WTC11 (cell line): ENCODE measurements at places on chromosomes 1 and 21. TPM values are rescaled to one million over a fixed set of nuclear protein-coding genes. Genes with fewer than 3 reads are reported as not detected.

GRCh38 chr1:210201681-210202080 lies 30.9 kb upstream of the SERTAD4 start:
- H3K4me3 ChIP-seq = no peak overlapping the region
- no peak overlapping the region for H3K27ac ChIP-seq
- no peaks in the 10 kb centered on the region for H3K4me1 ChIP-seq
- DNase-seq = no peak
- no peaks in the 10 kb centered on the region; the same call in 1 of the 2 replicates for H3K27me3 ChIP-seq
- no peaks in the 10 kb centered on the region for H3K36me3 ChIP-seq

DNA sequence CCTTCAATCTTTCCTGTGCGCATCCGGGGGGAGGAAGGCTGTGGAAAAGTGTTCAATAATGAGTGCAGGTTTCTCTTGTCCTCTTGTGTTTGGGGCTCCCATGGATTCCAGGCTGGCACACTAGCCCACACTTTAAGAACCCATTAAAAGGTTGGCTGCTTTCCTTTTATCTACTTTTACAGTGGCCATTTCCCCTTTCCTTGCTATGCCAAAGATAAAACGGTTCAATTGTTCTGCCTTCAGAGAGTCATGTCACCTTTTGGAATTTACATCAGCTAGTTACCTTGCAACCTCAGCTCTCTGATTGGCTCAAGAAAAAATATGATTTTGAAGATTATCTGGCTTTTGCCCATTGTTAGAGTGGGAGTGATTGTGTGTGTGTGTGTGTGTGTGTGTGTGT lies 182.3 kb downstream of the SDCCAG8 start:
- H3K36me3 ChIP-seq = no peaks in the 10 kb centered on the region
- H3K27ac ChIP-seq = no peak overlapping the region
- H3K27me3 ChIP-seq = no peaks in the 10 kb centered on the region
- peaks cover 32% of the 10 kb centered on the region for H3K4me1 ChIP-seq
- no peak overlapping the region for H3K4me3 ChIP-seq
- DNase-seq = no peak

DNA sequence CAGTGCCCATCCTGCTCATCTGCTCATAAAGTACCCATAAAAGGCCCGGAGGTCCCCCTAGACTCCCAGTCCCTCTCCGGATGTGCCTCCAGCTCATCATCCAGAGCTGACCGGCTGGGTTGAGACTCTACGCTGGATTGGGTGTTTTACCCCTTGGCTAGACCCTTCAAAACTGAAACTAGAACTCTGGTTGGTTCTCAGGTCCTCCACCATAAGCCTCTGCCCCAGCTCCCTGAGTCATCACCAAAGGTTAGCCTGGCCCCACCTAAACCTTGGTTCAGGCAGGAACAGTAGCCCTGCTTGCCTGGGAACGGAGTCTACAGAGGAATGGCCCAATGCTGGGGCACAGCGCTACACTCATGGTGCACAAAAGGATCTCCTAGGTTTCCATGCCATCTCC lies 75.1 kb downstream of the TLR5 start:
- H3K36me3 ChIP-seq = 0 out of 2 replicates have a peak, but pooled peaks cover 4% of the 10 kb centered on the region
- 0 out of 2 replicates have a peak, but pooled peaks cover 10% of the 10 kb centered on the region for H3K4me1 ChIP-seq
- peaks cover 36% of the 10 kb centered on the region for H3K27me3 ChIP-seq

GRCh38 chr1:159841749-159842148 lies 15.1 kb downstream of the SLAMF8 start:
- peaks cover 2% of the 10 kb centered on the region; the same call in 1 of the 2 replicates for H3K27me3 ChIP-seq
- no peak overlapping the region for H3K27ac ChIP-seq
- H3K4me1 ChIP-seq = peaks cover 6% of the 10 kb centered on the region

The LCE3D gene
- total RNA-seq = not detected in 3 replicates

- H3K4me3 ChIP-seq = no peak overlapping the region
- H3K36me3 ChIP-seq = no peaks in the 10 kb centered on the region
- no peaks in the 10 kb centered on the region; the same call in 1 of the 2 replicates for H3K27me3 ChIP-seq
- no peak for DNase-seq
- H3K27ac ChIP-seq = no peak overlapping the region
- peaks cover 9% of the 10 kb centered on the region for H3K4me1 ChIP-seq
These were observed 1.4 kb downstream of the GPR37L1 start for GRCh38 chr1:202124142-202124541.

- peaks cover 19% of the 10 kb centered on the region for H3K4me1 ChIP-seq
- no peak overlapping the region for H3K27ac ChIP-seq
- no peaks in the 10 kb centered on the region for H3K36me3 ChIP-seq
- DNase-seq = no peak
- H3K27me3 ChIP-seq = no peaks in the 10 kb centered on the region
These were observed 135.2 kb upstream of the RUNX3 start for GRCh38 chr1:25065321-25065721.

DNA sequence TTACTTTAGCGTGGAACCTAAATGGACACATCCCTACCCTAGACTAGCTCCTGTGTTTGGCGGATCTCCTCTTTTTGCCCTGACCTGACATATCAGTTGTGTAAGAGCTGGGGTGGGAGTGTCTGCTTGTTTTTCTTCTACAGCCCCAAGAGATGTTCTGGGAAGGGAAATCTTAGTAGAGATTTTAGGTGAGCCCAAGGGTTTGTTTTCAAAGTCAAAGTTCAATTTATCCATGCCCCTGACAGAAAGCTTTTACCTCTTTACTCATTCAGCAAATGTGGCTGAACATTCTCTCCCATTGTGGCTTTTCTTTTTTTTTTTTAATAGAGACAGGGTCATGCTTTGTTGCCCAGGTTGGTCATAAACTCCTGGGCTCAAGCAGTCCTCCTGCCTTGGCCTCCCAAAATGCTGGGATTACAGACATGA lies 7.3 kb upstream of the TARS2 start:
- no peak overlapping the region for H3K4me3 ChIP-seq
- H3K27me3 ChIP-seq = peaks cover 11% of the 10 kb centered on the region; the same call in 1 of the 2 replicates
- no peaks in the 10 kb centered on the region for H3K36me3 ChIP-seq
- H3K27ac ChIP-seq = no peak overlapping the region
- no peak for DNase-seq

DNA sequence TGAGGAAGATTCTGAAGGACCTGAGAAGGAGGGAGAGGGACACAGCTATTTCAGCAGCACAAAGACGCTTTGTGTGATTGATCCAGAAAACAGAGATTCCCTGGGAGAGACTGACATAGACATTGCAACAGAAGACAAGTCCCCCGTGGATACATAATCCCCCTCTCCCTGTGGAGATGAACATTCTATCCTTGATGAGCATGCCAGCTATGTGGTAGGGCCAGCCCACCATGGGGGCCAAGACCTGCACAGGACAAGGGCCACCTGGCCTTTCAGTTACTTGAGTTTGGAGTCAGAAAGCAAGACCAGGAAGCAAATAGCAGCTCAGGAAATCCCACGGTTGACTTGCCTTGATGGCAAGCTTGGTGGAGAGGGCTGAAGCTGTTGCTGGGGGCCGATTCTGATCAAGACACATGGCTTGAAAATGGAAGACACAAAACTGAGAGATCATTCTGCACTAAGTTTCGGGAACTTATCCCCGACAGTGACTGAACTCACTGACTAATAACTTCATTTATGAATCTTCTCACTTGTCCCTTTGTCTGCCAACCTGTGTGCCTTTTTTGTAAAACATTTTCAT lies 161.3 kb upstream of the SGIP1 start:
- H3K36me3 ChIP-seq = peaks cover 37% of the 10 kb centered on the region
- H3K4me3 ChIP-seq = no peak overlapping the region
- DNase-seq = no peak
- H3K27me3 ChIP-seq = no peaks in the 10 kb centered on the region

- H3K4me3 ChIP-seq = no peak overlapping the region
- no peaks in the 10 kb centered on the region for H3K27me3 ChIP-seq
- H3K36me3 ChIP-seq = no peaks in the 10 kb centered on the region
- no peak for DNase-seq
- peaks cover 8% of the 10 kb centered on the region for H3K4me1 ChIP-seq
These were observed 60.8 kb upstream of the PRKACB start for GRCh38 chr1:84083307-84083706.

GRCh38 chr21:30233228-30234020 lies 17.5 kb upstream of the CLDN8 start:
- no peak overlapping the region for H3K27ac ChIP-seq
- no peak overlapping the region for H3K4me3 ChIP-seq
- H3K4me1 ChIP-seq = peaks cover 6% of the 10 kb centered on the region; the same call in 1 of the 2 replicates
- no peak for DNase-seq
- no peaks in the 10 kb centered on the region for H3K36me3 ChIP-seq

DNA sequence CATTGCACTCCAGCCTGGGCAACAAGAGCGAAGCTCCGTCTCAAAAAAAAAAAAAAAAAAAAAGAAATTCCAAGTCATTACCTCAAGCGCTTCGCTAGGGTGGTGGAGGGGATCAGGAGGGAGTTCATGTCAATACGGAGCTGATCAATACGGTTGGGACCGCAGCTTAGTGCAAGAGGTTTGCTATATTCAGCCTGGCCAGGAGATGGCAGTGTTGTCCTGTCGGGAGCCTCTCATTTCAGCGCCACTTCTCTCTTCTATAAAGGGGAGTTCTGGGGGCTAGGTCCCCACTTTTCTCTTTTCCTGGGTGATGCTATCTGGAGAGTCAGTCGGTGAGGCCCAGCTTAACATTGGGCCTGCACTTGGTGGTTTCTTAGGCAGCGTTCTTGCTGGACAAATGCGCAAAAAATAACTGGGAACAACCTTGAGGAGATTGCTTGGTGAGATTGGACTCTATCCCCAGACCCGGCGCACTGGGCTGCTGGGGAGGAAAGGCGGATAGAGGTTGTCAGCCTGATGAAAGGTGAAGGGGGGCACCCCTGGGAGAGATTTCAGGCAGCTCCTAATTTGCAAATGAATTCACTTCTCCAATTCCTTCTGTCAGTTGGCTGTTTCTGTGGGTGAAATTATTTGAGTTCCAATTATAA lies 40.4 kb downstream of the KIAA0040 start:
- H3K36me3 ChIP-seq = no peaks in the 10 kb centered on the region
- DNase-seq = peak; percentile 85
- H3K4me1 ChIP-seq = peaks cover 31% of the 10 kb centered on the region
- peak overlapping the region; percentile 60 for H3K4me3 ChIP-seq
- peaks cover 23% of the 10 kb centered on the region for H3K27me3 ChIP-seq

GRCh38 chr1:203776636-203777035 lies 11.7 kb downstream of the LAX1 start:
- peaks cover 9% of the 10 kb centered on the region; the same call in 1 of the 2 replicates for H3K4me1 ChIP-seq
- no peak overlapping the region for H3K27ac ChIP-seq
- no peaks in the 10 kb centered on the region for H3K36me3 ChIP-seq
- H3K27me3 ChIP-seq = no peaks in the 10 kb centered on the region; the same call in 1 of the 2 replicates
- H3K4me3 ChIP-seq = no peak overlapping the region

The PLA2G2C gene
- not detected in 3 replicates for total RNA-seq

The SYTL1 gene
- 18.0 to 19.7 TPM (median 18.5 TPM) in 3 replicates for total RNA-seq

DNA sequence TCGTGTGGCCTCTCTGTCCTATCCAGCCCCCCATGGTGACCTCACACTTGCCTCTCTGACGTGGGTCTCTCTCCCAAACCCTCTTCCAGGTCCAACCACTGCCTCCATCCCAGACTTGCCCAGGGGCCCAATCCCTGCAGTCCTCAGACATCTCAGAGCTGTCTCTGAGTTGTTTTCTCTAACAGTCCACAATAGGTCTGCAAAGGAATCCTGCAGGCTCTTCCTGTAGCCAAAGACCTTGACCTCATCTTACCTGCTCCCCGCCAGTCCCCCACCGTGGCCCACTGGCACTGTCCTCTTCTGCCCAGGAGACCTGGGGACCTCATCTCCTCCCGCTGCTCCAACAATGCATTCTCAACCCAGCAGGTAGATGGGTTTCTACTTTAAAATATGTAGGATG lies 10.0 kb downstream of the RNF187 start:
- peaks cover 23% of the 10 kb centered on the region for H3K36me3 ChIP-seq
- no peak overlapping the region for H3K4me3 ChIP-seq
- DNase-seq = no peak
- peaks cover 14% of the 10 kb centered on the region for H3K4me1 ChIP-seq
- H3K27me3 ChIP-seq = peaks cover 45% of the 10 kb centered on the region

DNA sequence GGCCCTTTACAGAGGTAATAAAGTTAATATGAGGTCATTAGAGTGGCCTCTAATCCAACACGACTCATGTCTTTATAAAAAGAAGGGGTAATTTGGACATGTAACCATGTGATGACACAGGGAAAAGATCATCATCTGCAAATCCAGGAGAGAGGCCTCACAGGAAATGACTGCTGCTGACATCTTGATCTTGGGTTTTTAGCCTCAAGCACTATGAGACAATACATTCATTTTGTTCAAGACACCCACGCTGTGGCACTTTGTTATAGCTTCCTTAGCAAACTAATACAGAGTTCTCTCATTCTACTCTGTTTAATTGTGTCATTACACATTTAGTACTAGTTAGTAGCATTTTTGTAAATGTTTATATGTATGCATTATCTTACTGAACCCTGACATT lies 64.0 kb upstream of the RUNX1 start:
- DNase-seq = no peak
- no peaks in the 10 kb centered on the region for H3K36me3 ChIP-seq
- H3K4me1 ChIP-seq = no peaks in the 10 kb centered on the region
- H3K27ac ChIP-seq = no peak overlapping the region
- H3K4me3 ChIP-seq = no peak overlapping the region

DNA sequence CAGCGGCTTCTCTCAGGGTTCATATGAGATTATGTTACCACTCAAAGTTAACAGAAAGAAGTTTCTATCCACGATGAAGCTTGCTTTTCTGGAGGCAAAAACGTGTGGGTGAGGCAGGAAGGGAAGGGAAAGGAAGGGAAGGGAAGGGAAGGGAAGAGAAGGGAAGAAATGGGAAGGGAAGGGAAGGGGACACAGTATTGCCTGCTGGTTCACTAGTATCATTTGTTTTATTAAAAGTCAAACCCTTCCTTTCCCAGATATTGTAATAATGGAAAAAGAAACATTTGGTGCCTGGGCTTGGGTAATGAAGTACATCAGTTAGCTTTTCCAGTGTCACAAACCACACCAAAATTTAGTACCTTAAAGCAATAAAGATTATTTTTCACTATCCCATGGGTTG lies 18.0 kb upstream of the MROH9 start:
- H3K27me3 ChIP-seq = no peaks in the 10 kb centered on the region
- DNase-seq = no peak
- H3K4me1 ChIP-seq = no peaks in the 10 kb centered on the region
- no peak overlapping the region for H3K4me3 ChIP-seq
- H3K27ac ChIP-seq = no peak overlapping the region

DNA sequence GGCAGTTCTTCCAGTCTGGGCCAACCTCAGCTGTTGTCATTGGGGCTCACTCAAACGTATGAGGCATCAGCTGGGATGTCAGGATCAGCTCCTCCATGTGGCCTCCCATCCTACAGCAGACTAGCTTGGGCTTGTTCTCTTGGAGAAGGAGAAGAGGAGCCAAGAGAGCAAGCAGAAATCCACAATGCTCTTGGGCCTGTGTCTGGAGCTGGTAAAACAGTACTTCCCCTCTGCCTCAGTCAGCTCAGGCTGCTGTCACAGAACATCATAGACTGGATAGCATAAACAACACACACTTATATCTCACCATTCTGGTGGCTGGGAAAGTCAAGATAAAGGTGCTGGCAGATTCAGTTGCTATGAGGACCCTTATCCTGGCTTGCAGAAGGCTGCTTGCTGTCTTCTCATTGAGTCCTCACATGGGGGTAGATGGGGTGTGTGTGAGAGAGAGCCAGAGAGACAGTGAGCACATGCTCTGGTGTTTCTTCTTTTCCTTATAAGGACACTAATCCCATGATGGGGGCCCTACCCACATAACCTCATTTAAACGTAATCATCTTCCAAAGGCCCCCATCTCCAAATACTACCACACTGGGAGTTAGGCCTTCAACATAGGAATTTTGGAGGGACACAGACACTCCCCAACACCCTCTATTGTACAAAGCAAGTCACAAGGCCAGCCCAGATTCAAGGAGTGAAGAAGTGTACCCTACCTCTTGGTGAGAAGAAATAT lies 16.3 kb upstream of the DNAJC6 start:
- H3K4me3 ChIP-seq = no peak overlapping the region
- peaks cover 16% of the 10 kb centered on the region for H3K4me1 ChIP-seq
- no peaks in the 10 kb centered on the region for H3K27me3 ChIP-seq
- H3K27ac ChIP-seq = no peak overlapping the region

The KCNE2 gene
- total RNA-seq = 0.23 to 0.62 TPM (median 0.44 TPM) in 3 replicates

The CENPF gene
- total RNA-seq = 137 to 166 TPM (median 143 TPM) in 3 replicates
